Panc1 (cell line): ENCODE measurements at places on chromosomes 6 and 20.

DNA sequence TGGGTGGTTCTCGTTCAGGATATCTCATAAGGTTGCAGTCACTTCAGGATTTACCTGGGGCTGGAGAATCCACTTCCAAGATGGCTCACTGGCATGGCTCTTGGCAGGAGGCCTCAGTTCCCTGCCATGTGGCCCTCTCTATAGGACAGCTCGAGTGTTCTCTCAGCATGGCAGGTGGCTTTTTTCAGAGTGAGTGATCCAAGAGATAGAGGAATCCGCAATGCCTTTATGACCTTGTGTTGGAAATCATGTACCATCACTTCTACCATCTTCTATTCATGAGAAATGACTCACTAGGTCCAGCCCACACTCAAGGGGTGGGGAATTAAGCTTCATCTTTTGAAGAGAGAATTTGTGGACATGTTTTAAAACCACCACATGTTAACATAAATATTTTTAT, 37.8 kb downstream of the PPP1R16B start:
- DNase-seq, result no peak

DNA sequence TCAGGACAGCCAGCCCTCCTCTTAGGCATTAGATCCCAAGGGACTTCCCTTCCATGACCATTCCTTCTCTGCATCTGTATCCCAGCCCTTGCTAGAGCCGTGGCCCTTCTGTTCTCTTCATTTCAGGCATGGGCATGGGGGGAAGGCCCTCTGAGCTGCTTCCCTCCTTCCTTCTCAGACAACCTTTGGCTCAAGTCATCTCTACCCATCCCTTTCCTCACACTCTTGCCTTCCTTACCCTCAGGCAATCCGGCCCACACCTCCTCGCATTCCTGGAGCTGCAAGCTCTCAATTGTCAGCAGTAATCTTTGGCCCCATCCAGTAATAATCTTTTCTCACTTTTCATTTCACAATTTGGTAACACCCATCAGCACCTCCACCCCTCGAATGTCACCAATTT, 426.9 kb upstream of the JARID2 start:
- no peak for DNase-seq

GRCh38 chr6:125197795-125198269, 44.3 kb downstream of the TPD52L1 start:
- DNase-seq, result no peak

DNA sequence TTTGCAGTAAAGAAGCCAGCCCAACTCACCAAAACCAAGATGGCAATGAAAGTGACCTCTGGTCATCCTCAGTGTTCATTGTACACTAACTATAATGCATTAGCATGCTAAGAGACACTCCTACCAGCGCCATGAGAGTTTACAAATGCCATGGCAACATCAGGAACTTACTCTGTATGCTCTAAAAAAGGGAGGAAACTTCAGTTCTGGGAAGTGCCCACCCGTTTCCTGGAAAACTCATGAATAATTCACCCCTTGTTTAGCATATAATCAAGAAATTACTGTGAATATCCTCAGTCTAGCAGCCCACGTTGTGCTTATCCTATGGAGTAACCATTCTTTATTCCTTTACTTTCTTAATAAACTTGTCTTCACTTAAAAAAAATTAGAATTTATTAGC, 19.4 kb upstream of the TRERF1 start:
- DNase-seq, result no peak

DNA sequence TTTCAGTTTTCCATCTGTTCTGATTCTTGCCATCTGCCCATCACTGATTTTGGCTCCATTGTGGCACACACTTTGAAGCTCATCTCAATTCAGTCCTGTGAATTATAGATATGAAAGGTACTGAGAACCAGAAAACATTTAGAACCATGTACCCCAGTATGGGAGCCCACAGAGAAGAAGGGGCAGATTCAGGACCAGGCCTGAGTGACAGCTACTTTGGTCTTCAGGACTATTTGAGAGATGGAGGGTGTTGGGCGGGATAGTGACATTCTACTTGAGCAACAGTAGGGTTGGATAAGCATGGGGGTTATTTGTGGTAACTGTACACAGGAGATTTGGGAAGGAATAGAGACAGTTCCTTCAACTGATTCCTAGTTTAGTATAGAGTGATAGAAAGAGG, 259.2 kb upstream of the MANEA start:
- no peak for DNase-seq

- DNase-seq, result peak; percentile 64
Observed at GRCh38 chr6:39309942-39310531, 4.2 kb downstream of the KCNK17 start.

DNA sequence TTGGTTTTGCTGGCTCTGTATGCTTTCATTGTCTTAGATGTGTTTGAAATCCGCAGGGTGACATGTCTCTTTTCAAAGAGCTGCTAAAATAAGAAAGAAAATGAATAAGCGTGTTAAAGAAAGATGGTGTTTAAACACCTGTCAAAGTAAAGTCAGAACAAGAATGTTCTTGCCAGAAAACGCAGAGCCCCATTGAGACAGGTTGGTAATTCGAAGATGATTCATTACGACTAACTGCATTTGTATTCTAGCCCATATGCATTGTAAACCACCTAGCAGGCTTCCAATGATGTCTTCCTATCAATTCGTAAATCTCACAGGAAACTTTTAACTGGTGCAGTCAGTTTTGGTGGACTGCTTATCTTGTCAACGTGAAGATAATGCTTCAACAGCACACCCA, 16.8 kb downstream of the PHACTR2 start:
- no peak for DNase-seq

GRCh38 chr6:105785066-105785811, 300.9 kb upstream of the PRDM1 start:
- DNase-seq, result no peak

- DNase-seq, result no peak
Observed at GRCh38 chr6:45420083-45420908, 42.6 kb upstream of the SUPT3H start.

DNA sequence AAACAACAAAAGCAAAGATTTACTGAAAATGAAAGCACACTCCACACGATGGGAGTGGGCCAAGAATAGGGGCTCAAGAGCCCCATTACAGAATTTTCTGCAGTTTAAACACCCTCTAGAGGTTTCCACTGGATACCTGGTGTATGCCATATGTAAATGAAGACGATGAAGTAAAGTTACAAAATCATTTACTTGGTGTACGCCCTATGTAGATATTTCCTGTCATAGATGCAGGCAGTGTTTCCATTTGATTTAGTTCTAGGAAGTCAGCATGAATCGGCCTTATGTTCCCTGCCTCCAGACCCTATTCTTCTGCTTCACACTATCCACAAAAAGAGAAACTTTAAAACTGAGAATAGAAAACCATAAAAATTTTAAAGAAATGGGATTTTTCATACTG, 404.4 kb upstream of the GJE1 start:
- DNase-seq, result no peak

- no peak for DNase-seq
Observed at GRCh38 chr20:46900086-46900485, 5.4 kb downstream of the EYA2 start.

GRCh38 chr6:107757910-107758309, 66.2 kb downstream of the SCML4 start:
- no peak for DNase-seq

- DNase-seq, result no peak
Observed at GRCh38 chr6:162962093-162962492, 234.3 kb downstream of the PACRG start.

- no peak for DNase-seq
Observed at GRCh38 chr20:47533518-47534062, 31.9 kb downstream of the NCOA3 start.

GRCh38 chr6:155372256-155372655, 58.0 kb upstream of the TFB1M start:
- no peak for DNase-seq

DNA sequence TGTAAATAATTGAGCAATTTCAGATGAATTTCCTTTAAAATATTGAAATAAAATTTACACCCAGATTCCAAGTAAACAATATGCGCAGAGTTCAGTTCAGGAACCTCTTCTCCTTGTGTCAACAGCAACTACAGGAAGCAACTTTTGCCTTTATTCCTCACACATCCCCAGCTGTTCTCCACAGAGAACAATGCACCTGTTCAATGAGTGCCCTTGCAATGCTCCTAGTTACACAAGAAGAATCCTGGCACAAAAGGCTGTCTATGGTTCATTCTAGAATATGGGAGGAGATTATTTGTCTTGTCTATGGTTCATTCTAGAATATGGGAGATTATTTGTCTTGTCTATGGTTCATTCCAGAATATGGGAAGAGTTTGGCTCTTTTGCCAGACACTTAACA, 454.9 kb downstream of the BTBD3 start:
- DNase-seq, result no peak

DNA sequence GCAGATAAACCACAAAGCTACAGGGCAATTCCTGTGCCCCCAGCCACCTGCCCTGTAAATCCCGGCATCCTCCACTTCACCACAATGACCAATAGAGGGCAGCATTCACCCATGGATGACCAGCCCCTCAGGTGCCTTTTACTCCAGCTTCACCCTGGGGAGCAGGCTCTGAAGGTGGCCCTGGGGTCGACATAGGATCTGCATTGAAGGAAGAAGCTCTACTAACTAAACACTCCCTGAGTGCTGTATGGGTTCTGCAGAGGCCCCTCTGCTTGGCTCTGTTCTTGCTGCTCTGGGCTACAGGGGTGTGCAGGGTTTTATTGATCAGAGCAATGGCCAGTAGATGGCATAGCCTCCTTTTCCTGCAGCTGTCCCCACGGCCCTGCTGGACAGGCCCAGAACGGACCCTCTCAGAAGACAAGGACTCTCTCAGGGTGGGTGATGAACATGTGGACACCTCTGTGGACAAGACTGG, 20.3 kb downstream of the CST4 start:
- DNase-seq, result peak; percentile 35

GRCh38 chr6:156087487-156087886, 631.8 kb upstream of the NOX3 start:
- no peak for DNase-seq

GRCh38 chr6:48057601-48058000, 53.4 kb downstream of the PTCHD4 start:
- DNase-seq, result no peak

DNA sequence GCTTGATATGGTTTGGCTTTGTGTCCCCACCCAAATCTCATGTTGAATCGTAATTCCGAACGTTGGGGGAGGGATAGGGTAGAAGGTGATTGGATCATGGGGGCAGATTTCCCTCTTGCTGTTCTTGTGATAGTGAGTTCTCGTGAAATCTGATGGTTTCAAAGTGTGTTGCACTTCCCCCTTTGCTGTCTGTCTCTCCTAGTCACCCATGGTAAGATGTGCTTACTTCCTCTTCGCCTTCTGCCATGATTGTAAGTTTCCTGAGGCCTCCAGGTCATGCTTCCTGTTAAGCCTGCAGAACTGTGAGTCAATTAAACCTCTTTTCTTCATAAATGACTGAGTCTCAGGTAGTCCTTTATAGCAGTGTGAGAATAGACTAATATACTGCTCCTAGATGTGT, 19.9 kb downstream of the PFDN4 start:
- DNase-seq, result no peak

DNA sequence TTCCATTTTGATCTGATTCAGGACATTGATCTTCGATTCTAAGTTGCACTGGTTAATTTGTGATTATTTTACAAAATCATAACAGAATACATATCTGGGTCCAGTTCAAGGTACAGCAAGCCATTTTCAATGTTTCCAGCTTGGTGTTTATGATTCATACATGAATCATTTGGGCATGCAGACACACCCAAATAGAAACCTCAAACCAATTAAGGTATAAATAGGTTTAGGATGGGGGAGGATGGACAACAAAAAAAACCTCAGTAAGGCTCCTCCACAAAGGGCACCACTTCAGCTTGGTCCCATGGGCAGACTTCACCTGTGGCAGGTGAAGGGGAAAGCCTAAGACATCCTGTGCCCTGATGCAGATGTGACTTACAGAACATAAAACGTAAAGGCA, 192.7 kb downstream of the KHDC1L start:
- peak; percentile 77 for DNase-seq

DNA sequence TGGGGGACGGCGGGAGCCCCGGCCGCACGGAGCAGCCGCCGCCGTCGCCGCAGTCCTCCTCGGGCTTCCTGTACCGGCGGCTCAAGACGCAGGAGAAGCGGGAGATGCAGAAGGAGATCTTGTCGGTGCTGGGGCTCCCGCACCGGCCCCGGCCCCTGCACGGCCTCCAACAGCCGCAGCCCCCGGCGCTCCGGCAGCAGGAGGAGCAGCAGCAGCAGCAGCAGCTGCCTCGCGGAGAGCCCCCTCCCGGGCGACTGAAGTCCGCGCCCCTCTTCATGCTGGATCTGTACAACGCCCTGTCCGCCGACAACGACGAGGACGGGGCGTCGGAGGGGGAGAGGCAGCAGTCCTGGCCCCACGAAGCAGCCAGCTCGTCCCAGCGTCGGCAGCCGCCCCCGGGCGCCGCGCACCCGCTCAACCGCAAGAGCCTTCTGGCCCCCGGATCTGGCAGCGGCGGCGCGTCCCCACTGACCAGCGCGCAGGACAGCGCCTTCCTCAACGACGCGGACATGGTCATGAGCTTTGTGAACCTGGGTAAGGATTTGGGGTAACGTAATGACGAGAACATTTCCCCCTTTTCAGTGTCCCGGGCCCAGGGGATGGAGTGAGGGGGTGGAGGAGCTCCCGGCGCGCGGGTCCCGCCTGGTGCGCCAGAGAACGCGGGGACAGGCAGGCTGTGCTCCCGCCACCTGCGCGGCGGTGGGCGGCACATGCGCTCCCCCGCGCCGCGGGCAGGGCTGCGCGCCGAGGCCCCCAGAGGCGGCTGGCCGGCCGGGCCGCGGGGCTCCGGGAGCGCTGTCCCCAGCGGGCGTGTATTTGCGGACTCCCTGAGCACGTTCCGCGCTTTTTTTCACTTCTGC, 1.4 kb downstream of the BMP6 start:
- no peak for DNase-seq

DNA sequence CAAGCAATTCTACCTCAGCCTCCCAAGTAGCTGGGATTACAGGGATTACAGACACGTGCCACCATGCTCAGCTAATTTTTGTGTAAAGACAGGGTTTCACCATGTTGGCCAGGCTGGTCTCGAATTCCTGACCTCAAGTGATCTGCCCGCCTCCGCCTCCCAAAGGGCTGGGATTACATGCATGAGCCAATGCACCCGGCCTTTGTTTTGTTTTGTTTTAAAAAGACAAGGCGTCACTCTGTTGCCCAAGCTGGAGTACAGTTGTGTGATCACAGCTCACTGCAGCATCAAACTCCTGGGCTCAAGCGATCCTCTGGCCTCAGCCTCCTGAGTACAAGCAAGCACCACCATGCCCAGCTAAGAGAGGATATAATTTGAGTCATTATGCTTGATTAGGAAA, 5.4 kb downstream of the SERINC3 start:
- DNase-seq, result no peak

DNA sequence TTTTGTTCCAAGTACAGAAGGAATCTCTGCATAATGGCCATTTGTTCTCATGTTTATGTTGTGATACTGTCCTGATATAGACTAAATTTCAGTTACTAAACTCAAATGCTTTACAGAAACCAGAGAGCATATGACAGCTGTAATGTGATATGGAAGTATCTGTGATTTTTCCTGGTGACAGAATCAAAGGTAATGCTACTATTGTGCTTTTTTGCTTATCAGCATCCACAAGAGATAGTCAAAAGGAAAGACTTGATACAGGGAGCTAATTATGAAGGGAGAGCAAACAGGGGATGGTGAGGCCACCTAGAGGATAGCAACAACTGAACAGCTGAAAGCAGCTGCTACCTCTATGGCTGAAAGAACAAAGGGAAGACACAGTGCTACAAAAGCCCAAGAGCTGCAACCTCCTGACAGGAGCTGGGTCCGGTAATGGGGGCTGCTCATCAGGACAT, 181.4 kb downstream of the PHF3 start:
- no peak for DNase-seq
